NT2/D1 (cell line): ENCODE measurements at places on chromosomes 16 and 17.

DNA sequence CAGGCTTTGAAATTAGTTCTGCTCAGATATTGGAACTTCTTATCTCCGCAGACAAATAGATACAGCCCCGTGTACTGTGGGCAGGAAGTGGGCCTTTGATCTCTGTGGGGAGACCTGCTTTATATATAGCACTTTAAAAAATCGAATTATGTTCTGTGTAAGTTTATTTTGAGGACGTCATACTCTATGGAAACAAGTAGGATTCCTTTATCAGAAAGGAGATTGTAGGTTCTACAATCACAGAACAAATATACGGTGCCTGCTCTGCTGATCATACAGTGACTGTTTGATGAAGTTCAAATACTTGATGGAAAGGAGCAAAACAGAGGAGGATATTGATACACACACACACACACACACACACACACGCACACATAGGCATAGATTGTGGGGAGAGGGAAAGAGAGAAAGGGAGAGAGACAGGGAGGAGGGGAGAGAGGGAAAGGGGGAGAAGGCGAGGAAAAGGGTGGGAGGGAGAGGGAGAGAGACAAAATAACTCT, 14.7 kb upstream of the TMEM220 start:
- DNase-seq: no peak

- no peak for DNase-seq
These were observed 109.4 kb downstream of the BANP start for GRCh38 chr16:88060524-88061219.

- no peak for DNase-seq
These were observed 53.8 kb downstream of the MYO18A start for GRCh38 chr17:29126268-29126930.

- DNase-seq: no peak
These were observed 22.8 kb downstream of the KATNIP start for GRCh38 chr16:27572711-27573110.

GRCh38 chr17:70871180-70871818, 702.0 kb downstream of the KCNJ2 start:
- no peak for DNase-seq

DNA sequence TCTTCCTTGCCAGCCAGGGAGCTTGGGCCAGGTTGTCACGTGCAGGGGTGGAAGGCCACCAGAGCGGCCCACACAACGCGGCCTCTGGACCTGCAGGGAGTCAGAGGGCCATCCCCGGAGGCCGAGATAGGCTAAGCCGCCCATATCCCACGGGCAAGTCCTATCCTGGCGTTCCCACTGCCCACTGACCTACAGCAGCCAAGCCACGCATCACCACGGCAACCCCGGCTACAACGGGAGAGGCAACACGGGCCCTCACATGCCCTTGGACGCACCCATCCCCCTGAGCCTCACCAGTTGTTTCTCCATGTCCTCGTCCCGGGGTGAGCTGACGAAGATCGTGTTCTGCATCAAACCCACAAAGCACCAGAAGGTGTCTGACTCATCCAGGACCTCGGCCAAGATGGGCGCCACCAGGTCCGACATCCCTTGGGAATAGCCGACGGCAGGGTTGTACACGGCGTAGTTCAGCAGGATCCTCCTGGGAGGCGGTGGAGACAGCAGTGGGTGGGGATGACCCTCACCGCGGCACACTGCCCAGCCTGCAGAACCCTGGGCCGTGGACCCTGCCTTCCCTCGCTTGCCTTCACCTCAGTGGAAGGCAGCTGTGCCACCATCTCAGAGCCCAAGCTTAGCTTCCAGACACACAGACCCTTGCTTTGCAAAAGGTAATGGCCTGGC, 88.2 kb downstream of the TBC1D16 start:
- DNase-seq: no peak

GRCh38 chr16:48052731-48053417, 102.9 kb downstream of the ABCC12 start:
- DNase-seq: no peak

GRCh38 chr16:17339764-17340541, 130.8 kb downstream of the XYLT1 start:
- no peak for DNase-seq

GRCh38 chr16:67014634-67015312, 14.2 kb upstream of the CBFB start:
- DNase-seq: no peak

DNA sequence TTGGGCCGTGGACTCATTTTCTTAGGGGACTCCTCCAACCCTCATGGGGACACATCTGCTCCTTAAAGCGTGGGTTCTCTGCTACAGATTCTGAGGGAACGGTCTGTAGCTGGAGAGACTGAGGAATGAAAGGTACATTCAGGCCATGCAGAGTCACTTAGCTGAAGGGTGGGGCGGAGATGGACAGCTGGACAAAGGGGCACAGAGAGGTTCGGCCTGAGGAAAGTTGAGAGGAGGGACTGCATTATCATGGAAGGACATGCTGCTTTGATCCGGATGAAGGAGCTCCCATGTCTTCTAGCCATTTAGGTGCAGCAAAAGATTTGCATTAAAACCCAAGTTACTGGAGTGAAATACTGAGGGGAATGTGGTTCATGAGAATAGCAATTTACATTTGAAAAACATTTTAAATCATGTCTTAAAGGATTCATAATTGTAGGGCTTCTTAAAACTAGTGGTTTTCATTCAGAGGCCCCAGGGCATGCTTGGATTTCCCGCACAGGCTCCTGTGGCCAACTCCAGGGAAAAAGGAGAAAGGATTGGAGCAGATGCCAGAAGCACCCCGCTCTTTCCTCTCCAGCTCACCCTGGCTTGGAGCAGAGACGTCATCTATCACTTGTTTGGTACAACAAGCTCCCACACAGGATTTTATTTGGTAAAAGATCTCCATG, 54.2 kb downstream of the CDRT4 start:
- DNase-seq: no peak

DNA sequence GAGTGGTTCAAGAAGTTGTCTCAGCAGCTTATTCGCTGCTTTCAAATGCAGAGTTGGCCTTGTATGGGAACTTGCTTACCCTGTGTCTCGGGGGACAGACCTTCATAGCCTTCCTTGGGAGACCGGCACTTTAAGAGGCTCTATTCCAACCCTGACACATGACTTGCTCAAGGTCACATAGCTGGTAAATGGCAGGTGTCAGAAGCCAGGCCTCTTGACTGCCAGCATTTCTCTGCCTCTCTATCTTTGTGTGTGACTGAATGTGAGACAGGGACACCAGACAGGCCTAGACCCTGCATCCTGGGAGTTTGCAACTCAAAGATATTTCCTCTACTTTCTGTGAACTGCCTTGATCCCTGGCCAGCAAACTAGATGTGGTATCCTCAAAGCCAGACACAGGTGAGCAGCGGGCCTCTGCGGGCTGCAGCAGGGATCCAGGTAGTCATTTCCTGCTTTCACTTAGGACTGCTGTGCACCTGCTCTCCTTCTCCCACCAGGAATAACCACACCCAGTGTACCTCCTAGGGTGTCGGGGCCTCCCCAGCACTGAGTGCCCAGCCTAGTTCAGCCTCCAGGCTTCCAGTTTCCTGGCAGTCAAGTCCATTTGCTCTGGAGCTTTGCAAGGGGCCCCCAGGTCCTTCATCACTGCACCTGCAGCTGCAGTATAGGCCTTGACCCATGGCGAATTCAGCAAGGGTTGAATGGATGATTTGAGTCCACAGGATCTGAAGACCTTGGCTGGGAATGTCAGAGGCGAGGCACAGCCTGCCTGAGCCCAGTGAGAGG, 116.6 kb upstream of the TNRC6C start:
- no peak for DNase-seq

GRCh38 chr16:73485880-73486279, 438.0 kb upstream of the ZFHX3 start:
- DNase-seq: no peak

GRCh38 chr16:86444261-86444660, 66.1 kb upstream of the FOXF1 start:
- DNase-seq: no peak

DNA sequence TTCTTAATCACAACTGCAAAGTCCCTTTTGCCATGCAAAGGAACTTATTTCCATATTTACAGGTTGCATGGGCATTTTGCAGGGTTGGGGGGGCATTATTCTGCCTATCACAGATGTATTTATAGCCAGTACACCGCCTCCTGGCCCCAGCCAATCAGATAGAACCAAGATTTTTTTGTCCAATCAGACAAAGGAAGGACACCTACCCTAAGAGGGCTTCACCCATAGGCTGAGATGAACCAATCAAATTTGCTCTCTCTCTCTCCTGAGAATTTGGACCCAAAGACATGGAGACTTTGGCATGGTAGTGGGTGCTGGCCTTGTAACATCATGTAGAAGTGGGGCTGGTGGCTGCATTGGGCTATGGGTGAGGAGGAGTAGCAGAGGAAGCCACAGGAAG, 3.9 kb upstream of the KCNG4 start:
- no peak for DNase-seq

GRCh38 chr17:44043272-44043696, 23.2 kb downstream of the LSM12 start:
- DNase-seq: no peak

DNA sequence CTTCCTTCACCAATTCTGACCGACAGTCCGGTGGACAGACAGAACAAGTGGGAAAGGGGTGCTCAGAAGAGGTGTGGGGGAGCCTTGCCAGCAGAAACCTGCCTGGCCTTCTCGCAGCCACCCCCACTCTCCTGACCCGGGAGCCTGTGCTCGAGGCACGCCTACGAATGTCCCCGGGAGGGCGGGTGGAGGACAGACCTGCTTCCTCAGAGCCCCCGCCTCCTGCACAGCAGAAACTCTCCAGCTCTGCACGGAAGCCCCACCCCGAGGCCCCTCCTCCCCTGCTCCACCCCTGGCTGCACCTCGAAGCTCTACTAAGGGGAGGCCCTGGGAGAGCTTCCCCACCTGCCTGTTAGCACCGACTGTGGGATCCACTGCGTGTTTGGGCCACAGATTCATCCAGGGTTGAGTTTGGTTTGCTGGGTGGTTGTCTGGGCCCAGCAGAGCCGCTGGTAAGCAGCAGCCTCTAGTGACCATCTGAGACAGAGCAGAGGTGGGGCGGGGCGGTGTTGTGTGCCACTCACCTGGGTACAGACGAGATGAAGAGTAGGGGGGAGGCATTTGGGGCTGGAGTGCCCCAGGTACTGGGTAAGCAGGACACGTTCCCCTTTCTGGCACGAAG, 6.2 kb downstream of the TAF1C start:
- no peak for DNase-seq

GRCh38 chr16:12425134-12425941, 378.3 kb downstream of the CPPED1 start:
- no peak for DNase-seq

GRCh38 chr17:79861413-79862216, 22.4 kb upstream of the CBX4 start:
- no peak for DNase-seq

- DNase-seq: no peak
These were observed 4.1 kb upstream of the YPEL2 start for GRCh38 chr17:59327121-59327980.

DNA sequence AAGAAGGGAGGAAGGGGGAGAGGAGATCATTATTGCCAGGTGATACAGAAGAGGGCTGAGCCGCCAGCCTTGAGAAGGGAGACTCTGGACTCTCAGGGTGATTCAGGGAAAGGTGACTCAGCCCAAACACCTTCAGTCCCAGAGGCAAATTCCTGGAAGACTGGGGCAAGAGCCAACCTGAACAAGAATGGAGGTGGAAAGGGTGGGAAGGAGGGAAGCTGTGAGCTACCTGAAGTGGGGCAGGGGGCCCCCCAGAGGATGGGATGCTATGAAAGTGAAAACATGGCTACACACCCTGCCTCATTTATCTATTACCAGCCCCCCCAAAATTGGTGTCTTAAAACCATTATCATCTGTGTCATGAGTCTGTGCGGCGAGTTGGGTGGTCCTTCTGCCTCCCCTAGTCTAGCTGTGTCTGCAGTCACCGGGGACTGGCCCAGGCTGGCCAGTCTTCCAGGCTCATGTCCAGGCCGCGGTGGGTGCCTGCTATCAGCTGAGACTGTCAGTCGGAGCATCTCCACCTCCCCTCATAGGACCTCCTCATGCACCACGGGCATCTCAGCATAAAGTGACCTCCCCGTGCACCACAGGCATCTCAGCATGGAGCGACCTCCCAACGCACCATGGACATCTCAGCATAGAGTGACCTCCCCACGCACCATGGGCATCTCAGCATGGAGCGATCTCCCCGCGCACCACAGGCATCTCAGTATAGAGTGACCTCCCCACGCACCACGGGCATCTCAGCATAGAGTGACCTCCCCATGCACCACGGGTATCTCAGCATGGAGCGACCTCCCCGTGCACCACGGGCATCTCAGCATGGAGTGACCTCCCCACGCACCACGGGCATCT, 3.2 kb upstream of the SLC47A2 start:
- no peak for DNase-seq

GRCh38 chr16:87499189-87499486, 6.3 kb upstream of the ZCCHC14 start:
- no peak for DNase-seq

GRCh38 chr16:9976601-9977000, 205.6 kb downstream of the GRIN2A start:
- no peak for DNase-seq

- DNase-seq: no peak
These were observed 42.5 kb upstream of the KSR1 start for GRCh38 chr17:27413792-27414191.

- DNase-seq: no peak
These were observed 107.8 kb upstream of the PSMD7 start for GRCh38 chr16:74188856-74189255.

DNA sequence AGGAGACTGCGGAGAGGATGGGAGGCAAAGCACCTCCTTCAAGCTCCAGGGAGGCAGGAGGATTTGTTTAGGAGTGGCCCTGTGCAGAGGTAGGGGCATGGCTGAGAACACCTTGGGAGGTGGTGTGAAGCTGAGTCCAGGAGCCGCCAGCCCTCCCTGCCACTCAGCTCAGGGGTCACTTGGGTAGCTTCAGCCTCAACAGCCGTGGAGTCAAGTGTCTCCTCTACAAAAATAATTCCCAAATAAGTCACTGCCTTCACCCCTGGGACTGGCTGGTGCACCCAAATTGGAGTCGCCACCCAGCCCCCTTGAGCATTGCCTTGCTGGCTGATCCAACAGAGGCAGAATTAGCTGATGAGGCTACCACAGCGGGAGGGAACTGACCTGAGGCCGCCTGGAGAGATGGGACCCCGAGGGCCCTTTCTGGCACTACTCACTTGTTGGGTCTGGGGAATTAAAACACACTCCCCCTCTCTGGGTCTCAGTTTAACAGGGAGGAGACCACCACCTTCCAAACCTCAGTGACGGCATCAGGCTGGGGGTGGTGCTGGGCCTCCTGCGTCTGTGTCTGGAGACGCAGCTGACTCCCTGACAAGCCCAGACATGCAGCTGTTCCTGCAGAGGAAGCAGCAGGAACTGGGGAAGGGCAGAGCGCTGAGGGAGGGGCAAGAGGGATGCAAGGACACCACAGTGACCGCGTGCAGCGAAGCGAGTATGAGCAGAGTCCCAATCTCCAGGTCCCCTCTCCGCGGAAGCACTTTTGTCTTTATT, 87.9 kb upstream of the TOB1 start:
- no peak for DNase-seq

GRCh38 chr16:11717811-11718210, 24.8 kb downstream of the TXNDC11 start:
- DNase-seq: no peak

GRCh38 chr16:73383195-73383987, 335.5 kb upstream of the ZFHX3 start:
- no peak for DNase-seq

GRCh38 chr16:67517155-67517445, 11.5 kb upstream of the RIPOR1 start:
- no peak for DNase-seq

GRCh38 chr17:13864521-13864920, 204.8 kb upstream of the COX10 start:
- DNase-seq: no peak

- DNase-seq: no peak
These were observed 9.1 kb downstream of the BCL7C start for GRCh38 chr16:30884760-30885159.
